Nephron progenitor cell (in vitro differentiated cells): ENCODE measurements at places on chromosomes 2 and 18.

DNA sequence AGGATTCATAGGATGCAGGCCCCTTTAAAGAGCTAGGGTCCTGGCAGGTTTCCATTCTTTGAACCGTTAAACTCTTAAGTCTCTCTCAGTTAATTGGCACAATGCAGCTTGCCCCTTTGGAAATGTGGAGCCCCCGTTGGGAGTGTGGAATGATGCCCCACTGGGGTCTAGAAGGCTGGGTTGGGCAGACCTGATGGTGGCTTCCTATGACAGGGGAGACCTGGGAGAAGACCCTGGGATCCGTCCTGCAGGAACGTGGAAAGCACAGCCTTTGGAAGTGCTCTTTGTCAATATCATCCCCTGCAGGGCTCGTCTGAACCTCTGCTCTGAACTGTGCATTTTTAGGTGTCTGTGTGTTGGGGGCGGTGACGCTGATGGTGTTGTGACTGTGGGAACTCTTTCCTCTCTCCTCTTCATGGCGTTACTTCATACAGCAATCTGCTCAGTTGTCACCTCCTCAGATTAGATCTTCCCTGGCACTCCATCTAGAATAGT lies 190.6 kb downstream of the MYCN start:
- DNase-seq: no peak

- no peak for DNase-seq
Measured at GRCh38 chr2:230690439-230690838, 22.2 kb upstream of the CAB39 start.

GRCh38 chr2:232038881-232039485 lies 77.5 kb downstream of the DIS3L2 start:
- DNase-seq: no peak

DNA sequence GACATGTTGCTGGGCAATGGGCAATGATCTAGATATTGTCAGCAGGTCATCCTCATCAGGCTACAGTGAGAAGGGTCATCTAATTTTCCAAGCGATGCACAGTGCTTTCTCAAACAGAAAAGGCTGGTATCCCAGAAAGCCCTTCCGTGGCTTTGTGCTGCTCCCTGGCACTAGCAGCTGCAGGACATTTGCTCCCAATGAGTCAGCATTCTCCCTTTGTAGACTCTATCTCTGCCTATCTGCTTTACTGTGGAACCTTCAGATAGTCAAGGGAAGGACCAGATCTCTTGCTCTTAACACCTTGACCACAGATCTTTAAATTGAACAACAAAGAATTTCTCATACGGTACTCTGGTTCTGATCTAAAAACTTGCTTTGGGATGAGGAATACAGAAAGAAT lies 101.4 kb downstream of the CDH2 start:
- DNase-seq: no peak

DNA sequence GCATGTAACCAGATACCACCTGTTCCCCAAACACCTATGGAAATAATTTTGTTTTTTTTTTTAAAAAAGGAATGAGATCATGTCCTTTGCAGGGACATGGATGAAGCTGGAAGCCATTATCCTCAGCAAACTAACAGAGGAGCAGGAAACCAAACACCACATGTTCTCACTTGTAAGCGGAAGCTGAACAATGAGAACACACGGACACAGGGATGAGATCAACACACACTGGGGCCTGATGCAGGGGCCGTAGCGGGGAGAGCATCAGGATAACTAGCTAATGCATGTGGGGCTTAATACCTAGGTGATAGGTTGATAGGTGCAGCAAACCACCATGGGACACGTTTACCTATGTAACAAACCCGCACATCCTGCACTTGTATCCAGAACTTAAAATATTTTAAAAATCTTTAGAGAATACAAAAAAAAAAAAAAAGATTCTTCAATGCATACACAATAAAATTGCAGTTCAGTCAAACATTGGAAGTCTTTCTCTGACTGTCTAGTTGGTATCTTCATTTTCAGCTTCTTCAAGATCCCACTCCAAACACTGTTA lies 11.6 kb upstream of the CASP10 start:
- no peak for DNase-seq

DNA sequence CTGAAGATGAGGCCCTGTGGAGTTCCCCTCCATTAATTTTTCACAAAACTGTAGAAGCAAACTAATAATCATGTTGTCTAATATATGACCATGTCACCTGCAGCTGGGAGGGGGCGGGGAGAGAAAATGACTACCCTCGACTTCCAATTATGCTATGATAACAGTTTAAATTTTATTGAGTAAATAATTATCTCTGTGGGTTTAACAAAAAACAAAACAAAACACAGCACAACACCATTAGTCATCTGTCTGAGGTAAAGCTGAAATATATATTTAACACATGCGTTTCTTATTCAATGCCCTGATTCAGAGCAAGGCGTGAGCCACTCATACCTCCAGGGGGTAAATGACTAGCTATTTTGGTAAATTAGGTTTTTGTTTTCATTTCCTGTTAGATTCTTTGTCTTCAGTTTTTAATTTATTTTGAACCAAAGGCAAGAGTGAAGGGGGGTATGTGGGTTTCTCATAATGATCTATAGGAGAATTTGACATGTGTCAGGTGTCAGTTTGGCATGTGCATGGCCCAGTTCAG lies 77.4 kb upstream of the ZCCHC2 start:
- DNase-seq: no peak

DNA sequence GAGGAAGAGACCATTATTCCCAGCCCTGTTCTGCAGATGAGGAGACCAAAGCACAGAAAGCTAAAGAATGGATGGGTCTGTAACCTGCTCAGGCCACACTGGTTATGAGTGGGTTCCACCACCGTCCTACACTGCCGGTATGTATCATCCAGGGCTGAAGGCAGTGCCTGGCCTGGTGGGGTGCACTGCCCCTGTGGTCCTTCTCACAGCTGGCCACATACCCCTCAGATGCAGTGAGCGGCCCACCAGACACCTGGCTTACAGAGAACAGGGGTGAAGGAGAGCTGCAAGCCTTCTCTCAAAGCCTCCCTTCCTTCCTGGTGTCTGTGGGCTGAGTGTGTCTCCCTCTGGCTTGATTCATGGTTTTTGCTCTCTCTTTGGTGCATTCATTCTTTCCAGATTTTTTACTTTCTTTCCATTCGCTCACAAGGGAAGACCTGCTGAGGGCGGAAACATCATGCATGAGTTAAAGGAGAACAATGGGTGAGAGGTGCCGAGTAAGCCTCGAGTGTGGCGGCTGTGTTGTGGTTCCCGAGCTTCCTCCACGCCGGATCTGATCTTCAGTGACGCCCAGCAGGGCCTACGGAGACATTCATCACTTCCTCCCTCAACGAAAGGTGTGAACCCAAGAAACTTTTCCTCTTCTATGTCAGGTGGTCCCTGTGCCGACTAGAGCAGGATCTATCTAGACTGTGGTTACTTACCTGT lies 62.1 kb upstream of the REL start:
- DNase-seq: no peak

DNA sequence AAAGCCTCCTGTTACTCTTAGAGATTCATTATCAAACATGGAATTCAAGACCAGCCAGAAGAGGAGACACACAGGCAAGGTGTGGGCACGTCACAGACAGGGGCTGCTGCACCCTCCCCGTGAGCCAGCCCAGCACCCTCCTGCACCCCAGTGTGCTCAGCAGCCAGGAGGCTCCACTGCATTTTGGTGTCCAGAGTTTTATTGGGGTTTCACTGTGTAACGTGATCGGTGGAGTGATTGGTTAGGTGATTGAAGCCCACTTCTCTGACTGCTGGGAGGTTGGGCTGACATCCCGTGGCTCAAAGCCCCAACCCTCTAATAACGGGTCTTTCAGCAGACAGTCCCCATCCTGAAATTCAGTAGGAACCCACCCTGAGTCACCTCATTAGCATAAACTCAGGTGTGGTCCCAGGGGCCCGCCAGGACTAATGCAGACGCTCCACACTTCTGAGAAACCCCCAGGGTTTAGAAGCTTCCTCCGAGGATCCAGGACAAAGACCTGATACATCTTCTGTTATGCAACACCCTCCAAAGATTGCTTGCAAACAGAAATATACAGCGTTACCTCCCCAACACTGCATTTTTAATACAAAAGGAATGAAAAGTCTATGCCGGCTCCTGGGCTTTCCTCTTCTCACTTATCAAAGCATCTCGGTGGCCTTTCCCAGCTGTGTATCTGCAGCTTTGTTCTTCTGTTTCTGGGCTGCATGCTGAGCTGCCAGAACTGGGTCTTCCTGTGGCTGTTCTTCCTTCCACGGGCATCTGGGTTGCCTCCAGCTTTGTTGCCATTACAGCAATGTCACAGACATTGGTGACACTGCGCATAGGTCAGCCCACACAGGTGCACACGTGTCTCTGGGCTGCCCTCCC lies 43.7 kb upstream of the SNED1 start:
- DNase-seq: no peak

DNA sequence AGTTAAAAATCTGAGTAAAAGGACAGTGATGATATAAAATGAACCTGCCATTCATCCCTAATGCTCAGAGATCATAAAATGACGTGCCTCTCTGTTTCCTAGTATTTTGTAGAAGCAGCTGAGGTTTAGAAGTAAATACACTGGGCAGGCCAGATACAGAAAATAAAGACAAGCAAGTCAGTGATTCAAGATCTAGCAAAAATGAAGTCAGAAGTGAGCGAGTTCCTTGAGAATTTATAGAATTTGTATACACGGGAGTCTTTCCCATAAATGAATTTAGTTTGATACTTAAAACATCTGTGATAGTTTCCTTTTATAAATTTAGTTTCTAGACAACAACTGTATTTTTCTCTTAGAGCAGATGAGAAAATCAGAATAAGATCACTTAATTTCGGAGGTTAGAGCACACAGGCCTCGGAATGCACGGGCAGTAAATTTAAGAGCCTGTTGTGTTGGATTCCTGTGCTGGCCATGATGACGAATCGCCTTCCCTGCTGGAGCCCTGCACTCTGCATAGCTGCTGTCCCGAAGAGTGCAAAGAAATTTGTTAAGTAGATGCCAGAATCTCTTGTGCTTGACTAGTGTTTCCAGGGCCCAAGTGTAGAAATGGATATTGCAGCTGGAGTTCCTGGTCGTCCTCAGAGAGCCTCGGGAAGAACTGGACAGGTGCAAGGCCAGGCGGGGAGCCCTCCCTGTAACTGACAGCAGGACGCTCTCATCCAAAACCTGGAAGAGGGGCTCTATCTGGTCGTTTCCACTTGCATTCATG lies 83.7 kb upstream of the RBM44 start:
- DNase-seq: peak; percentile 42

GRCh38 chr2:20456636-20457426 lies 10.0 kb downstream of the RHOB start:
- DNase-seq: no peak

GRCh38 chr2:84451579-84451978 lies 7.5 kb downstream of the SUCLG1 start:
- DNase-seq: no peak

- DNase-seq: no peak
Measured at GRCh38 chr2:3784731-3785130, 81.4 kb downstream of the DCDC2C start.

DNA sequence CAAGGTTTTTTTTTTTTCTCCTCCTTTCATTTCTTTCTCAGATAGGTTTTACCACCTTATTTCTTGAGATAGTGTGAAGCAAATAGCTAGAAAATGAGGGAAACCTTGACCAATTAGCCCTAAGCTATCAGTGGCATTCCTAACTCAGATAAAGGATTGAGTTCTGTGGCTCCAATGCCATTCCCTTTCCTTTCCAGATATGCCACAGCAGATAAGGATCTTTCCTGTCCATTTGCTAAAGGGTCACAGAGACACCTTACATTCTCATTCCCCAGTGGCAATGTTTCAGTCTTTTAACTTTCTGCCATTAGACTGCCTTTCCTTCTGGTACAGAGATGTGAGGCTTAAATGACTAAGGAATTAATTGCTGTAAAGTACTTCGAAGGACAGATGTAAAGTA lies 81.7 kb downstream of the MGAT5 start:
- DNase-seq: no peak

DNA sequence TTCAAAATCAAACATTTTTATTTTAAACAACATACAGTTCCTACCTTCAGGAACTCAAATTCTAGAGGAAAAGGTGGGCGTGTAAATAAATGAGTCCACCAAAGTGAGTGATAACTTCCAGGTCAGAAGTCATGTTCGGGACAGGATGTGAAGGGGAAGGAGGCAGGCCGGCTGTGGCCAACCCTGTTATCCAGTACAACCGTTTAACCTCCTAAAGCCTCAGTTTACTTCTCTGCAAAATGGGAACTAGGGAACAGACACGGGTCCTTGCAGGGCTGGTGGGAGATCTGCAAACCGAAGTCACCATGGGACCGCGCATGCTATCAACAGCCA lies 373 bp downstream of the EIPR1 start:
- no peak for DNase-seq

DNA sequence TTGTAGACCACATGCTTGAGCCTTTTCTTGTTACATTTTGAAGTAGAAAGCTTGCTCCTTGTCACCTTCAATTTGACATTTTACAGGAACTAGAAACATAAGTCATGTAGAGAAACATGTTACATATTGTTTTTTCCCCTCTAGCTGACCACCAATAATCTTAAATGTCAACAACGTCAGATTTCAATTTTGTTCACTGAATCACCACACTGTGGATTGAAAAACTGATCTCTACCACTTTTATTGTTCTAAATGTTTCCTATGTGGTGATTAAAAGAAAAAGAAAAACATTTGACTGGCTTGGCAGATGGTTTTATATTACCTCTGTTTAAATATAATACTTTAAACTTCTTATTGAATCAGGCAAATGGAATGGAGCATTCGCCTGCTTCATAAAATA lies 87.7 kb downstream of the DSEL start:
- DNase-seq: no peak

DNA sequence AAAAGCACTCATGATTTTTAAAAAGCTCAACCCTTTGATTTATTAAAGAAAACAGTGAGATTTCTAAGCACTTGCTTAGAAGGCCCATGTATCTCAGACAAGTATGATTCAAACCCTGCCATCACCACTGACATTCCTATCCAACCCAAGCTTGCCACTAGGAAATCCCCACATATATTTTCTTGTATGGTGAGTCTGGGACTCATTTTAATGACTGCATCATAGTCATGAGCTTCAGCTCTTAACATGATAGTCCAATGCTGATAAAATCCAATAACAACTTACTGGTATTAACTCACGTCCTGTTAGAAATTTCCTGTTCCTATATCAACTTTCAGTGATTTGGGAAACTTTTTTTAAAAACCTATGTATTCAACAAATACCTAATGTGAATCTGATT lies 39.4 kb upstream of the NCKAP5 start:
- no peak for DNase-seq

DNA sequence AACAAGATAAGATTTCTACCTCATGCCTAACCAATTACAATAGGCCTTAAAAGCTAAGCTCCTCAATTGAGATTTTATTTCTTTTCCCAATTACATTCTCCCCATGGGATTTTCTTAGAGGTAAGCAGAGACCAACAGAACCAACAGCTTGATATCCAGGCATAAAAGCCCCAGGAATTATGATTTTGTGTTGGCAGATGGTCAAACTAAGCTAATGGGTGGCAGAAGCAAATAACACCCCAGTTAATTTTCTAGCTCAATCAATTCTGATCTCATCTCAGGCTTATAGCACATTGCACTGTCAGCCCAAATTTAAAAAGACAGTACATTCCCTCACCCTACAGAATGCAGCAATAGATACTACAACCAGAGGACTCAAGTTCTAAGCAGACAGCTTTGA lies 156.4 kb downstream of the NRXN1 start:
- no peak for DNase-seq
